ENCODE measurements at places on chromosomes 5 and 9.
A peak's percentile ranks its signal among the peaks of the same experiment; 100 is the strongest.

DNA sequence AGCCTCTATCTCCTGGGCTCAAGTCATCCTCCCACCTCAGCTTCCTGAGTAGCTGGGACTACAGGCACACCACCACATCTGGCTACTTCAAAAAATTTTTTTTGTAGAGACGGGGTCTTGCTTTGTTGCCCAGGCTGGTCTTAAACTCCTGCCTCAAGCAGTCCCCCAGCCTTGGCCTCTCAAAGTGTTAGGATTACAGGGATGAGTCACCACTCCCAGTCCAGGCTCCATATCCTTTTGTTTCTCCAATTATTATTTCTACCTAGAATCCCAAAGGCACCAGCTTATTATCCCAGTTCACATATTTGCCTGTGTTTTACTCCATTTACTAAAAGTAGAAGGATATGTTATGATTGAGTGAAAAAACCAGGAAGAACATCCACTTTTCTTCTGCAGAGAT is 84.9 kb downstream of the TEK start:
- DNase-seq, result no peak

DNA sequence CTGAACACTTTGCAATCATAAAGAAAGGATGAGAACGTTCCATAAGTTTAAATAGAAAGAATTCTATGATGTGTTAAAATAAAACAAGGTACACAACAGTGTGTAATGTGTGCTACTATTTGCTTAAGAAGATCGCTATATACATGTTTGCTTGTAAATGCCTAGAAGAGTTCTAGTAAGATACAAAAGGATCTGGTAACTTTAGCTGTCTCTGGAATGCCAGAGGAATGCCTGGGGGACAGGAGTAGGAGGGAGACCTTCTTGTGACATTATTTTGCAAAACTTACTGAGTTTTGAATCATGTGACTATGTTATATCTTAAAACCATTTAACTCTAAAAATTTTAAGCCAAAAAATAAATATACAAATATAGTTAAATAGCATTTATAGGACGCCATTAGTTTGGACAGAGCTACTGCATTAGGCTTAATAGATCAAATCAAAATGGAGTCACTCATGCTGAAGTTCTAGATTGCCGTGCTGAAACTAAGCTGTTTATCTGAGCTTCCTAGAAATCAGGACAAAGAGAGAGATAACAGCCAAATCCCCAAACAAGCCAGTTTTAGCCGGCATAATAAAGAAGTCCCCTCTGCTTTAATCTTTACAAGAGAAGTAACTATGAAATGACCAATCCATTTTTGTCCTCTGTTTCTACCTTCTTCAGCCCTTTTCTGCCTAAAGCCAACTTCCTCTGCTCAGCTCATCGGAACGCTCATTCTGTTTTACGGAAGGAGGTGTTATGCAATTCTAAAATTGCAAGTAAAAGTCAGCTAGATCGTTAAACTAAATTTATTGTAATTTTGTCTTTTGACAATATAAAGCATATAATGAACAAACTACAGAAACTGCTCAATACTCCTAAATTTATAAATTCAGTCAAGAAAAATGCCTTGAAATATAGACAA is 44.8 kb downstream of the LIX1 start:
- DNase-seq, result no peak

GRCh38 chr9:81083854-81084512 is 605.4 kb downstream of the TLE1 start:
- DNase-seq, result peak; percentile 85

DNA sequence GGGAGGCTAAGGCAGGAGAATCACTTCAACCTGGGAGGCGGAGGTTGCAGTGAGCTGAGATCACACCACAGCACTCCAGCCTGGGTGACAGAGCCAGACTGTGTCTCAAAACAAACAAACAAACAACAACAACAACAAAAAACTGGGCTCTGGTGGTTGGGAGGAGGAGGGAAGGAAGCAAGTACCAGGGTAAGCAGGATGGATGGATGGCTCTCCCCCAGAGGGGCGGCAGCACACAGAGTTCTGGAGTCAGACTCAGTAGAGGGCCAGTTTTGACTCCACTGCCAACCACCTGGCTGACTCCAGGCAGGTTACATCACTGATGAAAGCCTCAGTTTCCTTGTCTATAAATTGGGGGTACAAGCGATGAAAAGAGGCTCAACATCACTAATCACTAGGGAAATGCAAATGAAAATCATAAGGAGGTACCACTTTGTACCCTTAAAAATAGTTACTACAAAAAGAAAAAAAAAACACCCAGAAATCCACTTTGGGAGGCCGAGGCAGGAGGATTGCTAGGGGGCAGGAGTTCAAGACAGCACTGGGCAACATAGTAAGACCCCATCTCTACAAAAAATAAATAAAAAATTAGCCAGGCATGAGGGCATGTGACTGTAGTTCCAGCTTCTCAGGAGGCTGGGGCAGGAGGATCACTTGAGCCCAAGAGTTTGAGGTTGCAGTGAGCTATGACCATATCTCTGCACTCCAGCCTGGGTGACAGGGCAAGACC is 3.2 kb downstream of the SLC22A4 start:
- no peak for DNase-seq

- no peak for DNase-seq
Measured at GRCh38 chr5:138950421-138951031, 75.4 kb upstream of the LRRTM2 start.

GRCh38 chr5:17897776-17898175 is 263.5 kb downstream of the TAF11L14 start:
- no peak for DNase-seq

DNA sequence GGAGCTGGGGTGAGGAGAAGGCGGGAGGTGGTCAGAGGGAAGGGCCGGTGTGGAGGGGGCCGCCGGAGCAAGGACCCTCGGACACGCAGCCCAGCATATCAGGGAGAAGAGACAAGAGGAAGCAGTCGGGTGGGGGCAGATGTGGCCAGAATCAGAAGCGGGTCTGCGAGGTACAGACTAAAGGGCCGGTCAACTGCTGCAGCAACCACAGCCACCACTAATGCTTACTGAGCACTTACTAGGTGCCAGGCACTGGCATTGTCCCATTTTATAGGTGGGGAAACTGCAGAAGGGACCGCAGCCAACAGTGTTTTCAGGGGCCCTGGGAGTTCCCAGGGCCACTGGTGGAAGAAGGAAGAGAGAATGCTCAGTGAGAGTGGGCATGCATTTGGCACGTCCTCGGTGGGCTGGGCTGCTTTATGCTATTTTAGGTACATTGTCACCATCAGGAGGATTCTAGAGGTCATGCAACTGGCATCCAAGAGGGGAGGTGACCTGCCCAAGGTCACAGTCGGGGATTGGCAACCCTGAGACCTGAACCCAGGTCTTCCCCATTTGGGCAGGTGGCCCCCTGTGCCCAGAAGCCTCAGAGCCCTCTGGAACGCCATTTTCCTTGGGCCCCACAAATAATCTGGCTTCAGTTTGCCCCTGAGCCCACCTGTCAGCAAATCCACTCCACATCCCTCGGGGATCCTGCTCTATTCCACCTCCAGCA is 53.4 kb downstream of the DUSP1 start:
- DNase-seq, result no peak

- DNase-seq, result no peak
Measured at GRCh38 chr9:74948937-74949336, 3.8 kb downstream of the C9orf40 start.

- no peak for DNase-seq
Measured at GRCh38 chr9:76798527-76798926, 34.3 kb downstream of the PCA3 start.

GRCh38 chr9:113620377-113621161 is 157.0 kb downstream of the RGS3 start:
- peak; percentile 90 for DNase-seq

GRCh38 chr5:40521108-40521785 is 158.5 kb upstream of the PTGER4 start:
- DNase-seq, result no peak

DNA sequence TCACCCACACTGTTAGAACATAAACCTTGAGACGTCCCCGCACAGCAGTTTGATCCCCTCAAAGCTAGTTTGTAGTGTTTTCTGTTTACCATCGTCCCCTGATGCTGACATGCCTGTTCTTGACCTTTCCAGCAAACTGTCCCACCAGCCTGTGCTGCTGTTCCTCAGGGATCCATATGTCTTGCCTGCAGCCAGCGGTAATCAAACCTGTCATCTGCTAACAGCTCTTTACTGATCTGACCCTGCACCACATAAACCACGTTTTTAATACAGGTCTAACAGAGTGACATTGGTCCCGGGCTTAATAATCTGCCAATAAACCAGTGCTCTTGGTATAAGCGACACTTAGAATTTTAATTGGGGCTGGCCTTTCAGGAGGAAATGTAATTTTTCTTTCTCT is 34.7 kb downstream of the PPIC start:
- no peak for DNase-seq

DNA sequence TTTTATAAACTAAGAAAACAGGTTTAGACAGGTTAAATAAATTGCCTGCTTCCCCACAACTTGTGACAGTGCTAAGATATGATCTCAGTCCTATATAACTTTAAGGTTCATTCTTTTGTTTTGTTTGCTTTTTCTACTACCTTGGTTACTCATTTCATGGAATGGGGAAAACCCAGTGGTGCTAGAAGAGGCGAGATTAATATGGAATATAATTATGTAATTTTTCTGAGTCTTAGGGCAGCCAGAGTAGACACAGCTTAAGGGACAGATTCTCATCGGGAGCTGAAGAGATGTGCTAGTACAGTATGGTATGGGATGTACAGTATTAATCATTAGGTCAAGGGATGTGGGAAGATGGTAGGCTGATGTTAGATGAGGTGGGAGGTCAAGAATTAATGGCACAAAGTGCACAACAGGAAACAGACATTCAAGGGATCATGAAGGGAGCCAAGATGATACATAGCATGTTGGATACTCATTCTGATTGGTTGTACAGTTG is 6.2 kb downstream of the TRIM32 start:
- DNase-seq, result no peak

DNA sequence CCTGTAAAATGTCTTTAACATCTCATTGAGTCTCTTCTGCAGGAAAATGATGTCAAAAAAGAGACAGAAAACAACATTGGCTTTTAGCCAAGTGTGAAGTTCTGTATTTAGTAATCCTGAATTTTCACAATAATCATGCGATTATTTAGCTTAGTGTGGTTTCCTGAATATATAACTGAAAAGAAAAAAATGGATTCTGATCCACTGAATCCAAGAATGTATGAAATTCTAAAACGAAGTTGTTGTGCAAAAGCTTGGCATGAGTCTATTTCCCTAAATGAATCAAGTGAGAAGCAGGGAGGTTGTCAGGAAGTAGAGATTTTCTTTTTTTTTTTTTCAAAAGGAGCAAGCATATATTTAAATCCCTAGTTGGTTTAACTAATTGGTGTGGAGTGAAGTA is 145.9 kb upstream of the CDH6 start:
- DNase-seq, result no peak

GRCh38 chr9:2481216-2481615 is 140.4 kb upstream of the VLDLR start:
- DNase-seq, result peak; percentile 3

DNA sequence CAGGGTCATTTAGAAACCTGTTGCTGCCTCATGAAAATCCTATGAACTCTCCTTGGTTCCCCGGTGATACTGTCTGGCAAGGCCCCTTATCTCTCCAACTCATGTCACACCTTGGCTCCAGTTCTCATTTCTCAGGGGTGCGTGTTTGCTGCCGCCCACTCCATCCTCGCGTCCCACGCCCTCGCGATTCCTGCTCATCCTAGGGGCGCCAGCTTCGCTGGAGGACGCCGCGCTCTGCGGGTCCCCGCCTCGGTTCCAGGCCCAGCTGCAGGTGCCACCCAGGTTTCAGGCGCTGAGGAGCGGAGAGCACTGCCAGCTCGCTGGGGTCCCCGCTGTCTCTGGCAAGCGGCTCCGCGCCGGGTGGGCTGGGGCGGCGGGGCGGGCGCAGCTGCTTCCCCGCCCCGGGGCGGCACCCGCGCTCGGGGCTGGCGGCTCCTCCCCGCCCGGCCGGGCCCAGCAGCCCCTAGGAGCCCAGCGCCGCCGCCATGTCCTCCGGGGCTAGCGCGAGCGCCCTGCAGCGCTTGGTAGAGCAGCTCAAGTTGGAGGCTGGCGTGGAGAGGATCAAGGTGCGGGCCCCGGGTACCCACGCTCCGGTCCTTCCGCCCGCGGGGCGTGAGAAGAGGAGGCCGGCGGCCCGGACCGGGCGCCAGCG is at the start of gene GNG10:
GNG10 (plus strand) TSS at position 456 of the 652 bp plus-strand sequence; CDS start at position 486, 30 bp downstream.
- peak; percentile 47 for DNase-seq

GRCh38 chr9:128575916-128576315 is 23.5 kb downstream of the SPTAN1 start:
- no peak for DNase-seq

GRCh38 chr5:56494300-56494731 is 261.2 kb upstream of the ANKRD55 start:
- no peak for DNase-seq

GRCh38 chr5:163529698-163530097 is 24.3 kb downstream of the MAT2B start:
- DNase-seq, result no peak

DNA sequence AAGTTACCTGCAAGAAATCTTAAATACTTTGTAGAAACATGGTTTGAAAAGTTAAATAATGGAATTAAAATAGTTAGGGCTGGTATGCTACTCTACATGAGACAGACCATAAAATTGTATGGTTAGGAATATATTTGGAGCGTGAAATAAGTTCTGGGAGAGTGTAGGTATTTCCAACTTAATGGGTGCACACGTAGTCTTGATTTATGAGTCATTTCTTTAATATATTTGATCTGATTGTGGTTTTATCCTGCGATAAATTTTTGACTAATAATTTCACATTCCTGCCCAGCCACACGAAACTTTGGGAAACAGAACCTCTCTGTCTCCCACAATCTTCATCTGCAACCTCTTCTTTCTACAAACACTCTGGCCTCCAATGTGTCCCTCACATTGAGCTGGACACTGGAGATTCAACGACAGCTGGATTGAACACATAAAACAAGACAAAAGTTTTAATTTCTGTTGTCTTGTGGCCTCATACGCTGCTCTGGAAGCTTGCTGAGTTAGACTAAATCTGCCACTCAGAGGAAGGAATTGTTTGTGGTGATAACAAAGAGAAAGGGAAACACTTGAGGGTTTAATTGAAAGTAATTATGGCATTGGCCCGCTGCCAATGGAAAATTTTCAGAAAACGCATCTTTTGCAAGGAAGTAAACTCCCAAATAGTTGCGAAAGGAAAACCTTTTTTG is 201.8 kb upstream of the ZNF608 start:
- DNase-seq, result no peak

GRCh38 chr9:137293482-137294090 is 8.5 kb downstream of the NRARP start:
- no peak for DNase-seq

GRCh38 chr5:167952278-167952995 is 339.0 kb upstream of the WWC1 start:
- DNase-seq, result no peak

- DNase-seq, result no peak
Measured at GRCh38 chr9:27506981-27507380, 17.1 kb upstream of the IFNK start.

DNA sequence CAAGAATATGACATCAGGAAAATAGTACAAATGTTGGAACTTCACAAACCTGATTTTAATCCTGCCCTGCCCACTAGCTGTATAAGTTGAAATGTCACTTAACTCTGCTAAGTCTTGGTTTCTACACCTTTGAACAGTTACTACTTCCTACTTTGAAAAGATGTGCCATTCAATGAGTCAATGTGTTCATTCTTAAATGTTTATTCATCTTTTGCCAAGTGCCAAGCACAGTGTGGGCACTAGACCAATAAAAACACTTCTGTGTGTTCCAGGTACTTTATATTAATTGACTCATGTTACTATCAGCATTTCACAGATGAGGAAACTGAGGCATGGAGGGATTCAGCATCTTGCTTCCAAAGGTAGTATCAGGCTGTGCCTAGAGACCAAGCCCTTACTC is 12.8 kb downstream of the PDCL start:
- DNase-seq, result no peak

Measured in COLO829 (cell line).